ENCODE measurements at places on chromosomes 1 and 21. TPM values are rescaled to one million over a fixed set of nuclear protein-coding genes. Genes with fewer than 3 reads are reported as not detected.
A peak's percentile ranks its signal among the peaks of the same experiment; 100 is the strongest.

DNA sequence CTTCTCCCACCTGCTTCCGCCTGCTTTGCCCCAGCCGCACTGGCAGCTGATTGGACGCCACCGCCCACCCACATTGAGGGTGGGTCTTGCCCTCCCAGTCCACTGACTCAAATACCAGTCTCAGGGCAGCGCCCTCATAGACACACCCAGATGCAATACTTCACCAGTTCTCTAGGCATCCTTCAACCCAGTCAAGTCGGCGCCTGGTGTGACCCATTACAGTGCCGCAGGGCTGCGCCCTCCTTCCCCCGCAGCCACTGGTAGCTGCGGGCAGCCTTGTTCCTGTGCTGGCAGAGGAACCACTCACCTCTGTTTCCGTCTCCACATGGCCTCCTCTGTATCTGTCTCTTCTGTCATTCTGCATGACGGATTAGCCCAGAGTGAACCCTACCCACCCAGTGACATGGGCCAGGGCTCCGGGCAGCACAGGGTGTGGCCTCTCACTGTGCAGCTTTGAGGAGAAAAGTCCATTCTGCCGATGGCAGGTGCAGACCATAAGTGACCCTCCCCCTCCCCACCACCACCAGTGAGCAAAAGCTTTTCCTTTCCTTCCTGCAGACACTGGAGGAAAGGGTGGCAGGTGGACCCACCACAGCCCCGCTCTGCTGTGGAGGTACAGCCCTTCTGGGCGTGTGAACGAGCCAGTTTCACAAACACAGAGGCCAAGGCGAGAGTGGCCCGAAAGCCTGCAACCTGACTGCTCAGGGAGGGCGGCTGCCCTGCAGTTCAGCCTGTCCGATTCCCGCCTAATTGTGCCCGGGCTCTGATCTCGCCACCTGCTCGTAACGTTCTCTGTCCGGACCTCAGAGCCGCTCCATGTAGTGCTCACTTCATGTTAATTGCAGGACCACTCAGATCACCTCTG, 57.1 kb downstream of the FAAP20 start:
- no peaks in the 10 kb centered on the region for H3K27me3 ChIP-seq
- DNase-seq: peak; percentile 66
- H3K4me1 ChIP-seq: peaks cover 50% of the 10 kb centered on the region
- no peak overlapping the region for H3K4me3 ChIP-seq

DNA sequence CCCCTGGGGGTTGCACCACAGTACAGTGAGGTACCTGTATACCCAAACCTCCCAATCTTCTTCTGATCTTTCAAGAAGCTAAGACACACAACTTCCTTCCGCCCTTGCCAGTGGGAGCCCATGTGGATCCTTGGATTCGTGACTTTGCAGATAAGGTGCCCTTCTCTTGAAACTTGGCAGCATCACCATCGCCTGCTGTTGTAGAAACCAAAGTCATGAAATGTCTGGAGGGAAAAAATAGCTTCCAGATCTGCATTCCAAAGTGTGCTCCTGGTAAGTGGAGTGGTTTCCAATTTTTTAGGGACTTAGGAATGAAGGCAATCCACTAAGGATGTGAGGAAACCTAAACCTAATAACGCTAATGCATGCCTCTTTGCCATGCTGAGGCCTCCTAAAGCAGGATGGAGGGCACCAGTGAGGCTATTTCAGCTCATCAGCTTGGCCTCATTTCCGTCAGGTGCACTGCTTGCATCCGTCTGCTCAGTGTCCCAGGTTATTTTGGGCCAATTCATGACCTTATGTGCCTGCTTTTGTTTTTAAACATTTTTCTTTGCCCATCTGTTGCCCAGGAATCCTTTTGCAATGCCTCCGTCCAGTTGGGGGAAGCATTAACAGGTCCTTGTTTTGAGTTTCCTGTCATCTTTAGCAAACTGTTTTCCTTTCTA, 8.2 kb upstream of the EFHD2 start:
- no peaks in the 10 kb centered on the region for H3K27me3 ChIP-seq
- no peak overlapping the region for H3K27ac ChIP-seq
- H3K36me3 ChIP-seq: no peaks in the 10 kb centered on the region
- DNase-seq: no peak
- no peaks in the 10 kb centered on the region for H3K4me1 ChIP-seq
- no peak overlapping the region for H3K4me3 ChIP-seq

DNA sequence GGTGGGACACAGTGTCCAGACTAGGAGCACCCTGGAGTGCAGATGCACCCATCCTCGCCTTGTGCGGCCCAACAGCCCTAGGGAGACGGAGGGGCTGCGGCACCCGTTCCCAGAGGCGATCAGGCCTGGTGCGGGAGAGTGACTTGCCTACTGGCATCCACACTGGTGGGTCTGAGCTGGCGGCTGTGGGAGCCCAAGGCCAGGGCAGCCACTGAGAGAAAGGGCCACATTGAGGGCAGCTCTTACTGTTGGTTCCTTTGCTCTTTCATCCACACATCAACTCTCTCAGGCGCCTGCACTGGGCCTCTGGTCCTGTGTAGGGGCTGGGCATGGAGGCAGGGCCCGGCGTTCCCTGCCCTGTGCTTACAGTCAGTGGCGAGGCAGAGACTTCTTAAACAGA, 8.6 kb downstream of the PODN start:
- no peaks in the 10 kb centered on the region for H3K4me1 ChIP-seq
- no peaks in the 10 kb centered on the region for H3K36me3 ChIP-seq
- no peaks in the 10 kb centered on the region for H3K27me3 ChIP-seq

DNA sequence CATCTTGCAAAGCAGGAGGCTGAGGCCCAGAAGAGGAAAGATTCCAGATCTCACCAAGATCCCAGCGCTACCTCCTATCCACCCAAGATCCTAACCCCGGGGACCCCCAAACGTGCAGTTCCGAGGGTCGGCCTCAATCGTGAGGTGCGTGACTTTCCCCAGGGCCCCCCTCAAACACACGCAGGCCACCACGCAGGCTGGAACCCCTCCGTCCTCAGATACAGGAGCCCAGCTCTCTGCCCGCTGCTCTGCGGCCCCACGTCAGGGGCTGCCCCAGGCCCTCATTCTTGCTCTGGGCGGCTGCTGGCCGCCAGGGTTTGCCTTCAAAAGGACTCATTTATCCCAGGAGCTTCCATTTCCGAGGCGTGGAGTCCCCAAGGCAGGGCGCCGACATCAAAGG, 39.9 kb downstream of the KRTAP10-1 start:
- no peak overlapping the region for H3K27ac ChIP-seq
- H3K36me3 ChIP-seq: no peaks in the 10 kb centered on the region
- H3K4me3 ChIP-seq: no peak overlapping the region
- H3K27me3 ChIP-seq: peaks cover 25% of the 10 kb centered on the region
- H3K4me1 ChIP-seq: no peaks in the 10 kb centered on the region

DNA sequence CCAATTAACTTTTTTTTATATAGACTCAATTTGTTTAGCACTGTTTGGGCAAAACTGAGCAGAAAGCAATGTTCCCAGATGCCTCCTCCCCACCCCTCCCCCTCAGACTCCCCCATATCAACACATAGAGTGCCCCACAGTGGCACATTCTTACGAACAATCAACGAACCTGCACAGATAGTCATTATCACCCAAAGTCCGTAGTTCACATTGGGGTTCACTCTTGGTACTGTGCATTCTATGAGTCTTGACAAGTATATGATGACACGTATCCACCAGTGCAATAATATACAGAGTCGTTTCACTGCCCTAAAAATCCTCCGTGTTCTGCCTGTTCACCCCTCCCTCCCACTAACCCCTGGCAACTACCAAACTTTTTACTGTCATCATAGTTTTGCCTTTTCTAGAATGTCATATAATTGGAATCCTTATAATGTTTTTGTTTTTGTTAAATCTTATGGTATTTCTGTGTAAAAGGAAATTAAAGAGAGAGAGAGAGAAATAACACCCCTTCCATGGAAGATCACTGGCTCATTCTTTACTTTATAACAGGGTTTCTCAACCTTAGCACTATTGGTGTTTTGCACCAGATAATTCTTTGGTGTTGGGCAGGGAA, 37.2 kb upstream of the HNRNPU start:
- H3K27me3 ChIP-seq: no peaks in the 10 kb centered on the region
- no peaks in the 10 kb centered on the region for H3K36me3 ChIP-seq
- DNase-seq: no peak
- H3K4me1 ChIP-seq: no peaks in the 10 kb centered on the region
- no peak overlapping the region for H3K27ac ChIP-seq

DNA sequence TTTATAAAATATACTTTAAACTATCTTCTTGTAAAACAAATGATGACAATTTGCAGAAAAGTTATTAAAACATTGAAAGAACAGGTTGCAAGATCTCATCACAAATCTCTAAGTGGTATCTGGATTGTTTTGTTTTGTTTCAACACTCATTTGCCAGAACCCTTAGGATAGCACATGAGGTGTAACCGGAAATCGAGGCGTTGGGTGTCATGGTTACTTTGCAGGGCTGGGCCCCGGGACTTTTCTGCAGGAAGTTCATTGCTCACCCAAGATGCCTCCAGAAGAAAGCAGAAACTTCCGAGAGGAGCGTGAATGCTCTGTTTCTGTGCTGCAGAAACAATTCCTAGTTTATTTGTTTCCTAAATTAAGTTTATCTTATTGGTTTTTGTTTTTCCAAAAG, 2.5 kb downstream of the DISC1 start:
- peak; percentile 63 for DNase-seq
- no peaks in the 10 kb centered on the region for H3K27me3 ChIP-seq
- H3K4me3 ChIP-seq: no peak overlapping the region
- H3K4me1 ChIP-seq: peaks cover 22% of the 10 kb centered on the region
- H3K36me3 ChIP-seq: no peaks in the 10 kb centered on the region

GRCh38 chr1:8926707-8927694, 18.7 kb upstream of the CA6 start:
- no peaks in the 10 kb centered on the region for H3K27me3 ChIP-seq
- no peak for DNase-seq
- H3K4me3 ChIP-seq: no peak overlapping the region
- H3K36me3 ChIP-seq: no peaks in the 10 kb centered on the region
- H3K27ac ChIP-seq: no peak overlapping the region

- H3K27ac ChIP-seq: no peak overlapping the region
- H3K4me1 ChIP-seq: no peaks in the 10 kb centered on the region
- no peak for DNase-seq
- H3K36me3 ChIP-seq: no peaks in the 10 kb centered on the region
- no peak overlapping the region for H3K4me3 ChIP-seq
Observed at GRCh38 chr1:34019741-34020552, 145.1 kb downstream of the CSMD2 start.

- no peak overlapping the region for H3K4me3 ChIP-seq
- H3K36me3 ChIP-seq: no peaks in the 10 kb centered on the region
- DNase-seq: no peak
- no peaks in the 10 kb centered on the region for H3K27me3 ChIP-seq
- H3K27ac ChIP-seq: no peak overlapping the region
Observed at GRCh38 chr21:28908351-28908750, 84.3 kb downstream of the LTN1 start.

DNA sequence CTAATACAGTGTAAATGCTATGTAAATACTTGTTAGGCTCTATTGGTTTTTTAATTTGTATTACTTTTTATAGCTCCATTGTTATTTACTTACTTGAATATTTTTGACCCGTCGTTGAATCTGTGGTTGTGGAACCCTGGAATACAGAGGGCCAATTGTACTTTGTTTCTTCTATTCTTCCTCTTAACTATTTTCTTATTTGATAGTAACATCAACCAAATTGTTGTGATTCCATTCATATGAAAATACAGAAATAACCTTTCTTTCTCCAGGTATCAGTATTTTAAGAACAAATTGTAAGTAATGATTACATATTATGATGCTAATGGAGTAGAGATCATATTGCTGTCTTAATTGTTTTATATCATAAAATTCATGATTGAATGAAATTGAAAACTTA, 73.7 kb downstream of the FNBP1L start:
- DNase-seq: no peak
- H3K27ac ChIP-seq: no peak overlapping the region
- peaks cover 6% of the 10 kb centered on the region for H3K4me1 ChIP-seq
- H3K36me3 ChIP-seq: peaks cover 3% of the 10 kb centered on the region
- H3K27me3 ChIP-seq: no peaks in the 10 kb centered on the region
- no peak overlapping the region for H3K4me3 ChIP-seq

DNA sequence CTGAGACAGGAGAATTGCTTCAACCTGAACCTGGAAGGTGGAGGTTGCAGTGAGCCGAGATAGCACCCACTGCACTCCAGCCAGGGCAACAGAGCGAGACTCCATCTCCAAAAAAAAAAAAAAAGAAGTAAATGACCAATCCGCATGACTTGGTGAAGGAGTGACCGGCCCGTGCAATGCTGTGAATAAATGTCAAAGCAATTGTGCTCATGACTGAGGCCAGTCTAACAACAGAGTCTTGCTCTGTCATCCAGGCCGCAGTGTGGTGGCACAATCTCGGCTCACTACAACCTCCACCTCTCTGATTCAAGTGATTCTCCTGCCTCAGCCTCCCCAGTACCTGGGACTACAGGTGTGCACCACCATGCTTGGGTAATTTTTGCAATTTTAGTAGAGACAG, 27.8 kb upstream of the SLC19A1 start:
- H3K27me3 ChIP-seq: peaks cover 10% of the 10 kb centered on the region
- peak overlapping the region; percentile 67 for H3K27ac ChIP-seq

- no peaks in the 10 kb centered on the region for H3K4me1 ChIP-seq
- no peak overlapping the region for H3K27ac ChIP-seq
- peaks cover 17% of the 10 kb centered on the region for H3K27me3 ChIP-seq
- no peaks in the 10 kb centered on the region for H3K36me3 ChIP-seq
Observed at GRCh38 chr1:234111458-234112142, 207.1 kb downstream of the SLC35F3 start.

DNA sequence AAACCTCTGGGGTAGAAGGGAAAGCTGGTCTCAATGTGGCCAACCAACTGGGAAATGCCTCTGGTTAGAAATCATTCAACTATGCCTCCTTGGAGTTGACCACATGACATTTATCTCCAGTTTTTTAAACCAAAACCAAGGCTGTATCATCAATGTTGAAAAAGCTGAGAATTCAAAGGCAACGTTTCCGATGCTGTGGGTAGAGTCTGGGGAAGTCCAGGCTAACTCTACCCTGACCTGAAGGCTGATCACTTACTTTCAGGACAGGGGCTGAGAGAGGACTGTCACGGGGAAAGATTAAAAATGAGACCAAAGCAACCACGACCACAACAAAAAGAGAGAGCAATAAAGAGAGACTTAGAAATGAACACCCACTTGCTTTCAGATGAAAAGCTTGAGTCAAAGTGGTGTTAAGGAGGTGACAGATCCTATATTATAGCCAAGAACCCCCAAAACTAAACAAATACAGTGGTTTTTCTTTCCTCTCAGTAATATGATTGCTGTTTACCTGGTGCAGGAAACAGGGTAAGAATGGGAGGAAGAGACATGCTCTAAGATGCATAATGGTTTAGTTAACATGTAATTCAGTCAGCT, 90.8 kb upstream of the TNFSF4 start:
- no peak overlapping the region for H3K4me3 ChIP-seq
- no peaks in the 10 kb centered on the region for H3K4me1 ChIP-seq
- DNase-seq: no peak
- H3K27ac ChIP-seq: no peak overlapping the region
- no peaks in the 10 kb centered on the region for H3K27me3 ChIP-seq

GRCh38 chr1:29633771-29634170, 397.4 kb downstream of the PTPRU start:
- no peak overlapping the region for H3K27ac ChIP-seq
- no peak for DNase-seq
- H3K36me3 ChIP-seq: no peaks in the 10 kb centered on the region
- H3K4me3 ChIP-seq: no peak overlapping the region
- peaks cover 6% of the 10 kb centered on the region for H3K27me3 ChIP-seq
- no peaks in the 10 kb centered on the region for H3K4me1 ChIP-seq

Gene OR14K1
- total RNA-seq: 0.82 TPM

Gene SMPDL3B
- 56.9 TPM for total RNA-seq

Gene ORC1
- 1.7 TPM for total RNA-seq

Gene MACO1
- 20.2 TPM for total RNA-seq
